AG08396 (cell line): ENCODE measurements at places on chromosomes 12 and 14.
A peak's percentile ranks its signal among the peaks of the same experiment; 100 is the strongest.

DNA sequence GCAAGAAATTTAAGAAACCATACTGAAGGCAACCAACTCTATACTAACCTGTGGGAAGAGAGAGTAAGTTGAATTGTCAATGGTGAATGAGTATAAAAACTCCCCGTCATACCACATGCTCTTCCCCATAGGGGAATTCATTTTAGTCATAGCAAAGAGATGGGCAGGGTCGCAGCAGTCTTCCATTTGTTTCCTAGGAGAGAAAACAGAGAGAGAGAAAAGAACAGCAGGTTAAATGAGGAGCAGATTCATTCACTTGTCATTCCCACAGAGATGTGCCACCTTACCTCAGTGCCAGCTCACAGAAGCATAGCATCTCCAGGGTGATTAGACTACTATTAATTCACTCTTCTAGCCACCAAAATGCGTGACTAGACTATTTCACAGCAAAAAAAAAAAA, 47.4 kb downstream of the ST8SIA1 start:
- no peak for DNase-seq

GRCh38 chr12:84537666-84538065, 374.9 kb downstream of the SLC6A15 start:
- DNase-seq: no peak

DNA sequence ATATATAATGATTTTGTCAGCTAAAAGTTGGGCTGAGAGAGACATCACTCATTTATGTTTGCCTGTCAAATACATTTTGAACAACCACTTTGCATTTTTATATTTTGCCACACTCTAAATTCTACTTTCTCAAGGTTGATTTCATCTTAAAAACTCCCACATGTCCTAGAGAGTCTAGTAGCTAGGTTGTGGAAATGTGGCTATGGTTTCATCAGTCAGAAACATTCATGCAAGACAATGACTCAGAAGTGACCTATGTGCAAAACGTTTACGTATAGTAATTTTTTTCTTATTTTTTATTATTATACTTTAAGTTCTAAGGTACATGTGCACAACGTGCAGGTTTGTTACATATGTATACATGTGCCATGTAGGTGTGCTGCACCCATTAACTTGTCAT, 27.4 kb upstream of the PRKD1 start:
- DNase-seq: no peak

- no peak for DNase-seq
These were observed 214.1 kb upstream of the PELI2 start for GRCh38 chr14:55904086-55904485.

DNA sequence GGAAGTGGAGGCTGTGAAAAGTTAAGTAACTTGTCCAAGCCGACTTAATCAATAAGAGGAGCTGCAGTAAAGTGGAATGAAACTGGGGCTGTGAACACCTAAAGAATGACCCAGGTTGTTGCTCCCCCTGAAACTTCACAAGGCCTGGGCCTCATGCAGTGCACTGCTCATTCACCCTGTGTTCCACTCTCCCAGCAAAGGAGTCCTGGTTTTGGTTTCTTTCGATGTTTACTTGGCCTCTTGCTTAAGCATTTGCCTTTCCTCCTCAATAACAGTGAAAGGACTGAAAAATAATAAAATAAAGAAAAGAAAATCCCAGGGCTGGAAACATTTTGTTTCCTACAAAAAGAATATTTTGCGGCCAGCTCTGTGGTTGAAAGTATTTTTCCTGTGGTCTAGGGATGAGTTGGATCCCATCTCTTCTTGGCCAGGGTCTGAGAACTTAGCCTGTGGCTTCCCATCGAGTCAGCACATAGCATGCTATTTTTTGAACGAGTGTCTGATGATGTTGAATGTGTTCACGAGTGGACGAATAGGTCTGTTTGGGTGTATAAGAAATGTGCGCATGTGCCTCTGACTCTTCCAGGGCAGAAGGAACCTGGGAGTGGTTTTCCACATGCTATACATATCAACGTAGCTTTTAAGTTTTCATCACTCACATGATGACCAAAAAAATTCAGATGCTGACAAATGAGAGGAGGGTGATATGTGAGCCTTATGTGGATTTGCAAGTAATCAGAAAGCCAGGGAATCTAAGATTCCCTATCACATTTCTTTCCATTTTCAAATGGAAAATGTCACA, 349.8 kb downstream of the ZFP36L1 start:
- DNase-seq: no peak

GRCh38 chr14:35044939-35045797, 904 bp upstream of the FAM177A1 start:
- DNase-seq: peak; percentile 43

DNA sequence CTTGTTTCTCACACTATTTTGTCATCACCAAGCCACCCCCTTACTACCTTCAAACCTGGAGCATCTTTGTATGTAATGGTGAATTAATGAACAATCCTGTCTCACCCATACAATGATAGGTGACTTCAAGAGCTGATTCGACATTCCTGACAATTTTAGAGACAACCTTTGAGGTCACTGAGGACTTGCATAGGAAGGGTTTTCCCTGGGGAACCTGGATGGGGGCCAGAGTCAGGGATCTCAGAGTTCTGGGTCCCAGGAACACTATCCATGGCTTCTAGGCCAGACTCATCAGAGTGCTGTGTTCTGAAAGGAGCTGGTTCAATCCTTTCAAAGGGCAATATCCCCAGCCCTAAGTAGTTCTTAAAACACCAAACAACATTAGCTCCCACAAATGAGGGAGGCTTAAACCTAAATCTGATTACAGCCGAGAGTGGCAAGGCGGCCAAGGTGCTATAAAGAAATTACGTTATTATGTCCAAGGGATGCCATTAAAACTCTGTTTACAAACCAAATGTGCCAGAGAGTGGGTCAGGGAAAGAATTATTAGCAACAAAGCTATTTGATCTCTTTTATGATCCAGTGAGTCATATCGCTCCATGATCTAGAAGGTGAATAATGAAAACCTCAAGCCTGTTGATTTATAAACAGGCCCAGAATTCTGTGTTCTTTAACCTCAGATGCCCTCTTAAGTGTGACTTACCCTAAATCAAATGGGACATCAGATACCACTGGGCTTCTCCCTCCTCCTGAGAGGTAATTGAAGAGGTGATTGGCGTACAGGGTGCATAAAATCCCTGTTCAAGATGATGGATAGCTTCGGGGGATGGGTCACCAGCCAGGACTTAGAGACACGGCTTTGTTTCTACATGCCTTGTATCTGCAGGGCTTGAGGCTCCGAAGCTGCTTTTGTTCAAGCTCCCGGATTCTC, 230.2 kb upstream of the TBX3 start:
- no peak for DNase-seq

DNA sequence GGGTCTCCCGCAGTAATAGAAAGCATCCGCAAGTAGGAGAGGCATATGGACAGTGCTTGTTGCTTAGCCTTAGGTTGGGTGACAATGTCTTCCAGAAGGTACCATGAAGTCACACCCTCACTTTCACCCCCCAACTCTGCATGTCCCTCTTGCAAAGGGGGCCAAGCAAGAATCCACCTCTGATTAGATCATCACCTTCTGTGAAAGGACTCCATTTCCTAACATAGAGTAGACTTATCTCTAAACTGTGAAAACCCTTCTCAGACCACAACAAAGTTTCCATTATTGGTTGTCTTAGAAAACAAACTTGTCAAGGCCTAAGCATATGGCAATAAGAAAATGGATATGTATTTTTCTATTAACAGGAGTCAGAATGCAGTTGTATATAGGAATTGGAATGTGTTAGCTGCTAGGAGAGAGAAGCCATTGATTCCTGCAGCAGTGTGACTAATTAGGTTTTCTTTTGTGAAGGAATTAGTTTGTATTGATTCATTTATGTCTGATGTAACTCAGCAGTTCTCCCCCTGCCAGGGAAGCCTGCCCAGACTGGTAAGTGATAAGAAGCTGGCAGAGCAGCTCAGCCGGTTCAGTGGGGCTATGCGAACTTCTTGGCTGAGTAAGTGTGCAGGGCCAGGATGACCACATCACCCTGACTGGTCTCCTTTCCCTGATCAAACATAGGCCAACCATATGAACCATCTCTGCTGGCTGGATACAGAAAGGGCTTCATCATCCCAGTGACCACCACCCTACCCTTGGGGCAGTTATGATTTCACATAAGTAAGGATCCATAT, 107.3 kb upstream of the CCDC196 start:
- DNase-seq: no peak

DNA sequence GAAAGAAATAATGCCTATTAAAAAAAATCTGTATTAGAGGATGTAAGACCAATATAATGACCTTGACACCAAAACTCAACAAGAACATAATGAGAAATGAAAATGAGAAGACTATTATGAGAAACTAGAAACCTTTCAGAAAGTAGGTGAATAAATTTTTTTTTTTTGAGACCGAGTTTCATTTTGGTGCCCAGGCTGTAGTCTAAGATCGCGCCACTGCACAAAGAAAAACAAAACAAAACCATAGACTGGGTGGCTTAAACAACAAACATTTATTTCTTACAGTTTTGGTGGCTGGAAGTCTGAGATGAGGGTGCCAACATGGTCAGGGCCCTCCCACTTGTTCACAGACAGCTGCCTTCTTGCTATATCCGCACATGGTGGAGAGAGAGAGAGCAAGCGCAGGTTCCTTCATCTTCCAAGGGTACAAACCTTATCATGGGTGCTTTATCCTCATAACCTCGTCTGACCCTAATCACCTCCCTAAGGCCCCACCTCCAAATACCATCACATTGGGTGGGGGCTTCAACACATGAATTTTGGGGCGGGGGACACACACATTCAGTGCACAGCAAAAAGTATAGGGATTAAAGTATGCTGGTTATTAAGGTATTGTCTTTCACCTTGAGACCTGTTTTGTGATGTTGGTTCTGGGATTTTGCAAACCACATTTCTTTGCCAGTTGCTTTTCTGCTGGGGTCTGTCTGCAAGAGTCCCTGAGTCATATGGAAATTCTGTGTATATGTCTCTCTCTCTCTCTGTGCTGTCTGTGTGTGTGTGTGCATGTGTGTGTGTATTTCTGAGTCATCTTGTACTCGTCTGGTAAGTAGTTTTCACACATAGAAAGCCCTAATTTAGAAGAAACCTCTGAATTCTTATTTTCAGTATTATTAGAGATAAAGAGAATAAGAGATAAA, 26.2 kb downstream of the ZCRB1 start:
- no peak for DNase-seq

- no peak for DNase-seq
These were observed 71.4 kb downstream of the AKAP6 start for GRCh38 chr14:32400480-32400879.

DNA sequence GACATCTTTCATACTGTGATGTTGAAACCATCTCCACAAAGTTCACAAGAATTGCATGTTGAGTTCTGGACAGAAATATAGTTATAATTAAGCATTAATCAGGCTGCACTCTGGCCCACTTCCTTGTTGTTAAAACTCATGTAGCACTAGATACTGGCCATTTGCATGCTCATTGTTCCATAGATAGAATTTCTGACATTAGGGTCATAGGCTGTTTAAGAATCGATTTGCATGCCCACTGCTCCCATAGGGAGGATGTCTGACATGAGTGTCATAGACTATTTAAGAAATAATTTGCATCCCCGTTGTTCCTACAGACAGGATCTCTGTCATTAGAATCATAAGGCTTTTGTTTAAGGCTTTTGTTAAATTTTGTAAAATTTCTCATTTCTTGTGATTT, 50.2 kb downstream of the MYF5 start:
- no peak for DNase-seq

GRCh38 chr12:116657921-116658495, 79.9 kb downstream of the SPRING1 start:
- DNase-seq: no peak

DNA sequence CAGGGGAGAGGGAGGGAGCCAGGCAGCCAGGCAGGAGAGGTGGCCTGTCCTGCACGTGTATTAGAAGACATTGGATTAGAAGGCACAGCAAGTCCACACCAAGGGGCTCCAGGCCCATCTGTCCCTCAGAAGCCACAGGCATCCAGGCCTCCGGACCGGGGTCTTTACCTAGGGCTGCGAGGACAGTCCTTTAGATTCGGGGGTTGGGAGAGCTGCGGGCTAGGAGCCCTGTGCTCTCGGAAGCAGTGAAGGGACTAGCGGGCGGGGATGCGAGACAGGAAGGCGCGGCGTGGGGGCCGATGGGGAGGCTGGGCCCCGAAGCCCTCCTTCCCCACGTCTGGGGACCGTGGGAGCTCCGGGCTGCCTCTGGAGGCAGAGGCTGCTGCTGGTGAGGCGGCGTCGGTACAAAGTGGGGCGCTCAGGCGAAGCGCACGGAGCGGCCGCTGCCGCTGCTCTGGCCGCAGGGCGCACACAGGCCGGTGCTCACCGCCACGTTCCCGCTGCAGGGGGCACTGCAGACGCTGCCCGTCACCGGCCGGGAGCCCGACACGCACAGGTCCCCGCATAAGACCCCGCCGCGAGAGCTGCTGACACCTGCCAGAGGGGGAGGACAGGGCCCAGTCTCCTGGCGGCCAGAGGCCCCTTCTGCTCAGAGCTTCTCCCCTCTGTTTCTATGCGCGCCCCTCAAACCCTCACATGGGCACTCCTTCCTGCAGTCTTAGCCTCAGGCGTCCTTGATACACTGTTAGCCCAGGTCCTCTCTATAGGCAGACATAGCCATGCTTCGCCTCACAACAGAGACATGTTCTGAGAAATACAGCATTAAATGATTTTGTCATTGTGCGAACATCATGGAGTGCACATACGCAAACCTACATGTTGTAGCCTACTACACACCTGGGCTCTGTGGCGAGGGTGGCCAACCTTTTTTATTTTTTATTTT, 17.3 kb downstream of the KRT7 start:
- DNase-seq: no peak

DNA sequence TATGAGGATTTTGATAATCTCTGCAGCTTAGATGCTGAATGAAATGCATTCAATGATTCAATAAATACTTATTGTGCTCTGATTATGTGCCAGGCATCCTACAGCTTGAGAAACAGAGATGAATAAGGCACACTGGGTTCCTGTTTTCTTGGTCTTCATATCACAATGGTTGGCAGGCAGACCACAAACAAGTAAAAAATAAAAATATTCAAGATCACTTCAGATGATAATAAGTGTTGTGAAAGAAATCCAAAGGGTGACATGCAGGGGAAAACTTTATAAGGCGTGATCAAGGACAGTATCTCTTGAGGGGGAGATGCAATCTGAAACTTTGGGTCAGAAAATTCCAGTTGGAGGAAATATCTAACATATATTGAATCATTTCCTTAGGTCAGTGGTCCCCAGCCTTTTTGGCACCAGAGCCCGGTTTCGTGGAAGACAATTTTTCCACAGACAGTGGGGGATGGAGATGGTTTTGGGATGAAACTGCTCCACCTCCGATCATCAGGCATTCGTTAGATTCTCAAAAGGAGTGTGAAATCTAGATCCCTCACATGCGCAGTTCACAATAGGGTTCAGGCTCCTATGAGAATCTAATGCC, 73.7 kb upstream of the RAP1B start:
- no peak for DNase-seq

GRCh38 chr14:36217027-36217426, 40.5 kb upstream of the PTCSC3 start:
- DNase-seq: no peak

- DNase-seq: no peak
These were observed 12.1 kb downstream of the GPRC5D start for GRCh38 chr12:12939888-12940287.

DNA sequence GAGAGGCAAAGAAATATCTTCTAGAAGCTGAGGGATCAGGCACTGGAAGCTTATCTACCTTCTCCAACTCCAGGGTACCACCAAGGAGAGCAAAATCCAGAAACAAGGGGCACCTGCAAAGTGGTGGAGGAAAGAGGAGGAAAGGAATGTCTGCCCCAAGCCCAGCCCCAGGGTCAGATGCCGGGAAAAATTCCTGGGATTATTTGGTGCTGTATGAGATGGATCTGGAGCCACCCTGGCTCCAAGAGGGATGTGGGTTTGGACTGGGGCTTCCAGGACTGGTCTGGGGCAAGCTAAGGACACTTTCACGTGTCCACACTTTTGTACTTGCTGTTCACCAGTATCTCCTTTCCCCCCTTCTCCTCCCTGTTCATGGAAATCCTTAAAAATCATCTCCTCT, 69.8 kb downstream of the DPF3 start:
- DNase-seq: no peak
